NT2/D1 (cell line): ENCODE measurements at places on chromosomes 5 and 9.

DNA sequence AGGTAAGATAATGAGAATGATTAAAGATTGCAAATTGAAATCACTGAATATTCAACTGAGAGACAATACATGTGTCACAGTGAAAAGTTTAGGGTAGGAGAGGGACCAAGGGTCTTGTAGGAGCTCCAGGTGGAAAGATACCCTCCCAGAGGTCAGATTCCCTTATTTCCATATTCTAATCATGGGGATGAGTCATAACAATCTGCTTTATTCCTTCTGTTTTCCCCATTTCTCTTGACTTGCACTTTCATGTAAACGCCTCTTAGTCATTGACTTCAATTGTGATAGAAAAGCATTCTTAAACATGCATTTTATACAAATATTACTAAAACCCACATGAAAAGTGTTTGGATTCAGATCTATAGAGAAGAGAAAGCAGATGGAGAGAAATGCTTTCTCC is 81.3 kb upstream of the CTSL start:
- peak; percentile 16 for DNase-seq

- no peak for DNase-seq
Observed at GRCh38 chr5:124997186-124997893, 250.9 kb upstream of the ZNF608 start.

GRCh38 chr9:114154600-114155102 is 686 bp upstream of the COL27A1 start:
- no peak for DNase-seq

- DNase-seq = no peak
Observed at GRCh38 chr5:77262697-77263096, 52.2 kb downstream of the PDE8B start.

DNA sequence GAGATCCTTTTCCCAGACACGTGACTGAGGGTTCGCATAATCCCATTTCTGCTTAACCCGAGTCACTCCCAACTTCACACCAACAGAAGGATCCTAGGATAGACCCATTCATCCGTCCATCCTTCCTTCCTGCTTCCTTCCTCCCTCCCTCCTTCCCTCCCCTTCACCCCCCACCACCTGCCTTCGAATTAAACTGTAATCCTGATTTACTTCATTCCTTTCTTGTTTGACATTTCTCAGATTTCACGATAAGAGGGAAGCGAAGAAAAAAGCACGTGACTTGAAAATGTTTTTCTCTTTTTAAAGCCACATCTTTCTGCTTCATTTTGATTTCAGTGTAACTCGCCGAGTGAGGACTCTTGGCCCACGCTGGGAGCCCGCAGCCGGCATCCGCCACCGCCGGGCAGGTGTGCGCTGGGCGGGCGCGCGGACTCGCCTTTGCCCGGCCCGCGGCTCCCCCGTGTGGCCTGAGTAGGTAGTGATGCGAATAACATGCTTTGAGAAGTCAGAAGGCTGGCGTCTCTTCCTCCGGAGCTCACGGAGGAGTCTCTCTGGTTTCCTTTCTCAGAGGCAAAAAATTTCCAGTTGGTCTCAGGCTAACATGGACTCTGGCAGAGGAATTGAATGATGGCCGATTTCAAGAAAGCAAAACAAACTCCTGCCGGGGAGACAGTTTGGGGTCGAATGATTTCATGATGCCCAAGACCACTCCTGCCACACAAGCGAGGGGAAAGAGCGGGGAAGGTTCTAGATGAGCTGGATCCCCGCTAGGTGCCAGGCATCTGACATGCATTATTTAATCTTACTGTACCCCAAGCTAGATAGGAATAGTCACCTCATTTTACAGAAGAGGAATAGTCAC is 117.7 kb downstream of the SLC12A2 start:
- DNase-seq = peak; percentile 40

DNA sequence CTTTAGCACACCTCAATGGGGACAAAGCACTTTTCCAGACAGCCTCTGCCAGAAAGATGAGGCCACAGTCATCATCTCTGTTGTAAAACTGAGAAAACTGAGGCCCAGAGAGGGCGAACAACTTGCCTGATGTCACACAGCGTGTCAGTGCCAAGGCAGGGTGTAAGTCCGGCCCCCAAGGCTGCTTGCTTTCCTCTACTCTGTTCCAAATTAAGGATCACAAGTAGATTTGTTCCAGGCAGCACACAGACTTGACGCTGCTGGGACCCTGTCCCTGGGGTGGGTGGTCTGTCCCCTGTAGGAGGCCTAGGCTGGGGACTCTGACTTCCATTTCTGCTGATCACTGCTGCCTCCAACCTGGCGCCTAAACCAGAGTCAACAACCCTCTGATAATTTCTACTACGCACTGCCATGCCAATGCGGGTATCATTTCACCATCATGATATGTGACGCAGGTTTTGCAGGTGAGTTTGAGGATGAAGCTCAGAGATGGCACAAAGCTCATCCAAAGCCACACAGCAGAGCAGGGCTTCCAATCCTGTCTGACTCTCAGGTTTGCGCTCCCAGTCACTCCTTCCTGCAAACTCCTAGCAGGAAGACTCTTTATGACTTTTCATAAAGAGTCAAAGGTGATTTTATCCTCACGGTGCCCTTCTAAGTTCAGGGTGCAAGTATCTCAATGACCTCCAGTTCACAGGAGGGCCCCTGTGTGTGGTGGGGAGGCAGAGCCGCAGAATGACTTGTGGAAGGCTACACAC is 13.5 kb upstream of the RALGDS start:
- no peak for DNase-seq

DNA sequence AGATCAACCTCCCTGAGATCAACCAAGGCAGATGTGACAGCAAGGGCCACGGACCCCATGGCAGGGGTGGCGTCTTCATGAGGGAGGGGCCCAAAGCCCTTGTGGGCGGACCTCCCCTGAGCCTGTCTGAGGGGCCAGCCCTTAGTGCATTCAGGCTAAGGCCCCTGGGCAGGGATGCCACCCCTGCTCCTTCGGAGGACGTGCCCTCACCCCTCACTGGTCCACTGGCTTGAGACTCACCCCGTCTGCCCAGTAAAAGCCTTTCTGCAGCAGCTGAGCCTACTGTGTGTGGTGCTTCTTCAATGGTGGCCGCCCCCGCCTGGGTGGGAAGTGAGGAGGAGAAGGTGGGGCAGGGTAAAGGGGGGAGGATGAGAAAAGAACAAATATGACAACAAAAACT is 8.3 kb downstream of the GPX3 start:
- no peak for DNase-seq

GRCh38 chr5:61228691-61229280 is 66.5 kb upstream of the SMIM15 start:
- no peak for DNase-seq

- no peak for DNase-seq
Observed at GRCh38 chr5:59487772-59488729, 405.5 kb downstream of the PDE4D start.

GRCh38 chr5:153551537-153552079 is 61.1 kb downstream of the GRIA1 start:
- peak; percentile 42 for DNase-seq

GRCh38 chr9:73596321-73596720 is 444.7 kb downstream of the ANXA1 start:
- no peak for DNase-seq

DNA sequence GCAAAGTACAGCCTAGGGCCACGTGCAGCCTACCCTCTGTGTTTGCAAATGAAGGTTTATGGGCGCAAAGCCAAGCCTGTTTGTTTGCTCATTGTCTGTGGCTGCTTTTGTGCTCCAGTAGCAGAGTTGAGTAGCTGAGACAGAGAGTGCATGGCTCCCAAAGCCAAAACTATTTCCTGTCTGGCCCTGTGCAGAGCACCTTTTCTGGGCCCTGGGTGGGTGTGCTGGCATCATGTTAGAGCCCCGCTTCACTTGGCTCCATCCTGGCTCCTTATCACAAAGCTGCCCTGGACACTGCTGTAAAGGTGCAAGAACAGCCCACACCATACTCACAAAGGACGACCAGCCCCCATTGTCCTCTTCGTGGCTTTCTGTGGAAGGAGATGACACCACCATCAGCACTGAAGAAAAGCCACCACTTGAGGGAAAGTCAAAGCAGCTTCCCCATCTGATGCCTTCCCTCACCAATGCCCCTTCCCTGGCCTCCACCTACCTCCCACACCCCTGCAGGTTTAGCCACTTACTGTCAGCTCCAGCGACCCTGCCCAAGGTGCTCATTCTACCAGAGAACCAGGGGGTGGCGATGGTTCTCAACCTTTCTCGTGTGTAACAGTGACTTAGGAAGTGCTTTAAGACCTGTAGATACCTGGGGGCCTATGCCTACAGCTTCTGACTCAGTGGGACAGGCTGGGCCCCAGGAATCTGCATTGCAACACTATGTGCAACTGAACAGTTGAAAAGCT is 23.4 kb downstream of the LCP2 start:
- DNase-seq = peak; percentile 55

GRCh38 chr5:132470596-132470995 is 20.0 kb downstream of the IRF1 start:
- no peak for DNase-seq

DNA sequence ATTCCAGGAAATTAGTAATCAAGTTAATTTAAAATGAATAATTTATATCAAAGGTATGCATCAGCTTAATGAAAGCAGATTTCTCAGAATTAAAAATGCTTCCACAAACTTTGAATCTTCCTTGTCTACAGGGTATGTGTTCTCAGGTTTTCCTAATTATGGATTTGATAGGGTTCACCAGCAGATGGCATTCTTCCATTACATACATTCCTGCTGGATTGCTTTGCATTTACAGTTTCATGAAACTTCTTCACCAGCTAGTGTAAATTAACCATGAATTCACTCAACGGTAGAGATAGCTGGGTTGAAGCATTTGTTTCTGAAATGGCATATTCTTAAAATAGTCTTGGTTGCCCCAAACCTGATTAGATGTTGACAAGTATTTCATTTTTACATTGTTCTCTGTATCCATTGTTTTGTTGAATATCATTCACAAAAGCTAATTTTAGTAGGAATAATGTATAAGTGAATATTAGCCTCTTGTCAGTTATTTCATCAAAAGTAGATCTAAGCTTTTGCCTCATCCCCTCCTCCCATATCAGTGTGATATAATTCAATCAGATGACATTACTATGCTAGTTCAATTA is 68.7 kb upstream of the WDR41 start:
- DNase-seq = peak; percentile 25

- no peak for DNase-seq
Observed at GRCh38 chr9:88645879-88646199, 110.9 kb downstream of the NXNL2 start.

DNA sequence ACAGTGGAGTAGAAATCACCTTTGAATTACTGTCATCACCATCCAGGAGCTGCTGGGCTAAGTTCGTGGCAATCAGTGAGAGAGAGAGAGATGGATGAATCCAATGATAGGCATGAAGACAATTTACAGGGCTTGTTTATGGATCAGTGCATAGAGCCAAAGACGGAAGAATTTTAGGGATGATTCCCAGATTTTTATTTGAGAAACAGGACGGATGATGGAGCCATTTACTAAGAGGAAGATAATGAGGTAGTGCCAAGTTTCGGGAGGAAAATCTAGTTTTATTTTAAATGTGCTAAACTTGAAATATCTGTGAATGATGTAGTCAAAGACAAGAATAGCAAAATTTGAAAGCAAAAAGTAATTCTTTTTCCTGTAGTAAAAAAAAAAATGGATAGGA is 394.2 kb upstream of the PAPPA start:
- no peak for DNase-seq

DNA sequence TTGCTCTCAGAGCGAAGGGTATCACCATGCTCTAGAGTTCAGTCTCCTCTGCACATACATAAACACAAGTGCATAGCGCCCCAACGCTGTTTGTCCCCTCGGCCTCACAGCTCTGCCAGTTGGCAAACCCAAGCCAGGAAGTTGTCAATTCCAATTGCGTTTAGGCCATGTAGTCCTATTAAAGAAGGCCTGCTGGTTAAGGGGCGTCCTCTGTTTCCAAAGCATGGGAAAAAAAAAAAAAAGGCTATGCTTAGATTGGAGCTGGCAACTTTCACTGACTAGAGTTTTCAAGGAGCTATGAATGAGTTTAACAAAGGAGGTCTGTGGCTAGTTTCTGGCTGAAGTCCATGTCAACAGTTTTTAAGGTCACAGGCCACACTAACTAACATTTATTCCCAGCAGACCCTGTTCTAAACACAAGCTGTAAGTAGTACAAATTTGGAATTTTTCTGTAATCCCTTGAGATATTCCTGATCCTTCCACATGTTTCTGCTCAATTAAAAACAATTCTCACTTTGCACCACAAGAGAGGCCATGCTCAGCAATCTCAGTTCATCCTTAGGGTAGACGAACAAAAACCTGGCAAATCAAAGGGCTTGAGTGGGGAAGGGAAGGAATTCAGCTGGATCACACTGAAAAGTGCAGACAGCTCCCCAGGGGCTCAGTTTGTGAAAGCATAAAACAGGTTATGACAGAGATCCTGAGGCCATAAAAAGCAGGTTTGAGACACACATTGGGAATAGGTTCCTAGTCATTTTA is 187.7 kb downstream of the DENND1A start:
- DNase-seq = no peak

- no peak for DNase-seq
Observed at GRCh38 chr5:72388646-72389045, 68.5 kb downstream of the PTCD2 start.

DNA sequence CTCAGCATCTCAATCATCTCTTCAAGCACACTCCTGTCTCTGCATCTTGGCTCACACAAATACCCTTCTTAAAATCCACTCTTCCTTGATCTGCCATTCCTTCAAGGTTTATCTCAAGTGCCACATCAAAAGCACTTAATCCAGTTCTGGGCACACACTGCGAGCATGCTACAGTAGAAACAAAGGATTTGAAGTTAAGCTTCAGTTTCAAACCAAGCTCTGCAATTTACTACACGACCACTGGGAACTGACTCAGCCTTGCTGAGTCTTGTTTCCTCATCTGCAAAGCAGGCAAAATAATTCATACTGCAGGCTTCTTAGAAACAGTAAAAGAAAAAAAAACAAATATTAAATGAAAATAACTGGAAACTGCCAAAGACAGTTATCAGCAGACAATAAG is 50.5 kb upstream of the CTNNAL1 start:
- DNase-seq = no peak

DNA sequence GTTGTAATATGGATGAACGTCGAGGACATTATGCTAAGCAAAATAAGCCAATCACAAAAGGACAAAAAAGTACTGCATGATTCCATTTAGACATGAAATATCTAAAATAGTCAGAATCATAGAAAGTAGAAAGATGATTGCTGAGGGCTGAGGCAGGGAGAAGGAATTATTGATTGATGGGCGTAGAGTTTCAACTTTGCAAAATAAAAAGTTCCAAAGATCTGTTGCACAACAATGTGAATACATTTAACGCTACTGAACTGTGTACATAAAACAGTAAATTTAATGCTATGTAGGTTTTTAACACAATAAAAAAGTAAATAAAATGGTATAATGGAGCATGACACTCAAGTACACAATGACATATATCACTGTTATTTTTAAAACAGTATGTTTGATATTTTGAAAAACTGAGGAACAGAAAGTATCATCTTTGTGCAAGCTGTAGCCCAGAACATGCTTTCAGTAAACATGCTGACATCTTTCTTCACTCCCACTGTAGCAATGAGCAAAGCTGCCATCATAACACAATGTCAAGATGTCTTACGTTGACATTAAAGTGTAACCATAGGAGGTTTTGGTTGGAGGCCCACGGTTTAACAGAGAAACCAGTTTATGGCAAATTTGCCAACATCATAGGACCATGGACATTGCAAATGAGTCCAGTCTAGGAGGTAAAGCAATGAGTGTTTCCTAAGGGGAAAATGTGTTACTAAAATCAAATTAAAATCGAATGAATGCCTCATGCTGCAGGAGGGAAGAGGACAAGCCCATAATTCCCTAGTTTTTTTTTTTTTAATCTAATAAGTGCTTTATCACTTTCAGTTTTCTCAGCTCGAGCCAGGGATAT is 125.8 kb upstream of the SGCD start:
- DNase-seq = no peak
